Activated CD4-positive, alpha-beta T cell treated with anti-CD3 and anti-CD28 coated beads, Interleukin-2, amount 10 ng/mL, durations not matched to agents 7 days and 5 days (primary cell): ENCODE measurements at places on chromosomes 2 and 18.

- DNase-seq = no peak
Observed at GRCh38 chr2:148640767-148641166, 3.8 kb upstream of the EPC2 start.

DNA sequence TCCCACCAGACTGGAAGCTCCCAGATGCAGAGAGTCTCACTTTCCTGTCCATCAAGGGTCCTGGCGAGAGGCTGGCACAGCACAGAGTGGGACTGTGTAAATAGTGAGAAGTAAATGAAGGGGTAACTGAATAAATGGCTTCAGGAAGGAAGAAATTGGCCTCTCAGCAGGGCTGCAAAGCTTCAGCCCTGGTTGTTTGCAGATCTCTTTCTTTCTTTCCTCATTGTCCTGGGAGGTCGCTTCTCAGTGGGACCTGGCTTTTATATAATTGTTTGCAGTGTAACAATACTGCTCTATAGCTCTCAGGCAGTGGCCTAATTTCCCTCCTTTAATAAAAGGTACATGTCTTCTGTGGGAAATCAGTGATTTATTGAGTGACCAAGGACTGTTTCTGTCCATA lies 74.9 kb upstream of the GPR45 start:
- DNase-seq = no peak

DNA sequence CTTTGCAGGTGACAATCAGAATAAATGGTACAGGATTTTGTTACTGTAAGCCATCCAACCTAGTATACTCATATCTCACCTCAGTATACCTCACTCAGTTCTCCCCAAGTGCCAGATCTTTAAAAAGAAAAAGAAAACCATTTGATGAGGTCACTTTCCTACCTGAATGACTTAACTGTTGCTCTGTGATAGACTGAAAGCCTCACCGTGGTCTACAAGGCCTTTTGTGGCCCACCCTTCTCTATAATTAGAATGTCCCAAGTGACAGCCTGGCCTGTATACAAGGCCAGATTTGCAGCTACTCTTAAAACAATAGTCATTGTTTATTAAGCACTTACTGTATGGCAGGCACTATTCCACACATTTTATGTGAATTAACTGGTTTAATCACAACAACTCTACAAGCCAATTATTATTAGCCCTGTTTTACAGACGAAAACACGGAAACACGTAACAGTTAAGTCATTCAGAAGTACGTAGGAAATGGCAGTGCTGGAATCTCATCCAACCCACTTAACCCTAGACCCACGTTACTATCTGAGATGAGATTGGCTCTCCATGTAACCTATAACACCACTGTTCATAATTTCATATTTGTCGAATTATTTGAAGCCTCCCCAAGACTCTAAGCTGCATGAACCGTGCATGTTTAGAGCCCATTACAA lies 28.3 kb downstream of the PKP4 start:
- no peak for DNase-seq

DNA sequence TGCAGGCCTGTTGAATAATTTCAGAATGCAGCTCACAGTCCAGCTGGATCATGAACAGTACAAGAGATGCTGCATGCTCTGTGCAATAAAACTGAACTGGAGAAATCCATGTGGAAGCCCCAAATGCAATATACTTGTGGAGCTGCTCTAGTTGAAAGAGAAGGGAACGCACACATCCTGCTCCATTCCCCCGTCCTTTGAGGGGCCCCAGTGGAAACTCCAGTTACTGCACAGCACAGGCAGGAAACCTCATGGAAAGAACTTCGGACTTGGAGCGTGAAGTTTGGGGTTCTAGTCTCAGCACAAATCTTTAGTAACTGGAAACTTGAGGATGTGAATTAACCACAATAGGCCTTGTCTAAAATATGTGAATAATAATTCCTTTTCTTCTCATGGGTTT lies 73.2 kb downstream of the PLA2R1 start:
- DNase-seq = no peak

- DNase-seq = no peak
Observed at GRCh38 chr2:217951521-217952247, 51.1 kb downstream of the TNS1 start.

GRCh38 chr2:148582679-148583511 lies 61.7 kb upstream of the EPC2 start:
- DNase-seq = no peak

DNA sequence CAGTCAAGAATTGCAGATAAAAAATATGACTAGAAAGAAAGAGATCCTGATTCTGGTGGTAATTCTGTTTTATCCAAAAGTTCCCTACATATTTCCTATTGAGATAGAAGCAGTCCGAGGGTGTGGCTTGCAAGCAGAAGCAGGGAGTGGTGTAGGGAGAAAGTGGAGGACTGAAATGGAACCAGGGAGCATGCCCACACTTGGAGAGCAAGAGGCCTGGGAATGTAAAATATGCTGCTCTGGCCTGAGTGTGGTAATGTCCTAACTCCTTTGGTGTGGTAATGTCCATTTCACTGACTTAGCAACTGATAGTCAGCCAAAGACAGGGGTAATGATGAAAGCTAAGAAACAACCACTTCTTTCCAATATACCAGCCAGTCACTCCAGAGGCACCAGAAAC lies 30.1 kb upstream of the FMNL2 start:
- DNase-seq = no peak

GRCh38 chr18:26312199-26312598 lies 86.0 kb downstream of the TAF4B start:
- DNase-seq = no peak

DNA sequence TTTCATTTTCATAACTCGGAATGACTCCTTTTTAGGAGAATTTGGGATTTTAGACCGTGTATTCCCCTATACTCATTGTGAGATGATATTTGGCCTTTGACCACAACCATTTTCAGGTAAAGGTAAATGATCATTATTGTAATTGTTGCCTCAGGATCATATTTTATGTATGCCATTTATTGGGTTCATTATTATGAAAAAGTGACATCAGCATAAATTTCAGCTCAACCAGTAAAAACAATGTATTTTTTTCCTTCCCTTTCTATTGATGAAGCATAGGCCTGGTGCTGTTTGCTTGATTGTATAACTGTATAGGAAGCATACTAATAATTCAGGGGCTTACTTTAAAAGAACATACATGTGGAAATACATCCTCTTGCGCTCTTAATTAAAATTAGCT lies 832.9 kb upstream of the FANCL start:
- no peak for DNase-seq

GRCh38 chr2:51795248-51795888 lies 763.4 kb upstream of the NRXN1 start:
- no peak for DNase-seq

GRCh38 chr18:63259567-63260379 lies 59.8 kb downstream of the BCL2 start:
- no peak for DNase-seq

DNA sequence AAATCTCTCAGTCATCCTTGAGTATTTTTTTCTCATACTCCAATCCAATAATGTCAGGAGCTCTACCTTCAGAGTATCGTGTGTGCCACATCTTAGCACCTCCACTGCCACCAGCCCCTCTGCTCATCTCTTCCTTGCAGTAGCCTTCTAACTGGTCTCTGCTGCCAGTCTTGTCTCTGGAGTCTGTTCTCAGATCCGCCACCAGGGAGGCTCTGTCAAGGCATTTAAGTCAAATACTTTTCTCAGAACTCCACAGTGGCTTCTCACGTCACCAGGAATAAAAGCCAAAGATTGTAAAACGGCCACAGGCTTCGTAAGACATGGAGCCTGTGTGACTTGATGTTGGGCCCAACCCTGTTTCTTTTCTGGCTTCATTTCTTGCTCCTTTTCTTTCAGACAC lies 7.1 kb downstream of the UNC50 start:
- DNase-seq = no peak

GRCh38 chr2:176291335-176291734 lies 22.1 kb downstream of the MTX2 start:
- DNase-seq = no peak

GRCh38 chr2:86185517-86186212 lies 9.6 kb downstream of the IMMT start:
- no peak for DNase-seq

DNA sequence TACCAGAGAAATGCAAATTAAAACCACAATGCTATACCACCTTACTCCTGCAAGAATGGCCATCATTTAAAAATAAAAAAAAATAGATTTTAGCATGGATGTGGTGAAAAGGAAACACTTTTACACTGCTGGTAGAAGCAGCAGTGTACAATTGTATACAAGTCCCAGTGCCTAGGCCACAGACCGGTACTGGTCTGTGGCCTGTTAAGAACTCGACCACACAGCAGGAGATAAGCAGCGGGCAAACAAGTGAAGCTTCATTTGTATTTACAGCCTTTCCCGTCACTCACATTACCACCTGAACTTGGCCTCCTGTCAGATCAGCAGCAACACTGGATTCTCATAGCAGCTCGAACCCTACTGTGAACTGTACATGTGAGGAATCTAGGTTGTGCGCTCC lies 60.7 kb upstream of the DSC1 start:
- DNase-seq = no peak

DNA sequence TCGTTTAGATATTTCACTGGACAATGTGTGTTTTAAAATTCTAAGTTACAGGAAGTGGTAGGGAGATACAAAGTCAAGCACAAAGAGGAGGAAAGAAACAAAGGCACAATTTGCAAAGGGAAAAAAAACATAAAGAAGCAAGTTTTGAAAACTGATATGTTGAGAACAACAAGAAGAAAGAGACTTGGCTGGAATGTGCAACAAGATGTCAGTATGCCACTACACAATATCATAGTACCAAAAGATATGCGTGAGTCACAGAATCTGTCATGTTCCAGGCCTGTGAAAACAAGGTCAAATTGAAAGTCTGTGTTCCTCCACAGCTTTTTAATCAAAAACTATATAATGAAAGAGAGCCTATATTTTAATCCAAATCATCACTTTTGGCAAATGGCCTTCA lies 12.0 kb downstream of the EXOC6B start:
- DNase-seq = no peak

GRCh38 chr18:1092228-1092627 lies 187.6 kb downstream of the ADCYAP1 start:
- DNase-seq = no peak

DNA sequence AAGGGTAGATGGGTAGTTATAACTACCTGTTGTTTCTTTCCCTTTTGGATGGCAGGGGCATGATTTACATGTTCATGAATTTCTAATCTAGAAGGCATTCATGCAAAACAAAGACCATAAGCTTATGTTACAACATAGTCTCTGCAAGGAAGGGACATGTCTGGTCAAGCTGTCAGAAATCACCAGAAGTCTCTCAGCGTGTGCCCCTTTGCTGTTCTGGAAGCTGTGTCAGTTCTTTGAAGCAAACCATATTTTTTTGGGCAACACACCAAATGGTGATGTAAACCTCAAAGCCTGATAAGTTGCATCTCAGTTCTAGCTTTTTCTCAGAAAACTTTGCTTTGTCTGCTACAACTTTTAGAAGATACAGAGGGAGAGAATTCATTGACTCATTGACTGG lies 173.5 kb upstream of the CTAGE1 start:
- DNase-seq = no peak

DNA sequence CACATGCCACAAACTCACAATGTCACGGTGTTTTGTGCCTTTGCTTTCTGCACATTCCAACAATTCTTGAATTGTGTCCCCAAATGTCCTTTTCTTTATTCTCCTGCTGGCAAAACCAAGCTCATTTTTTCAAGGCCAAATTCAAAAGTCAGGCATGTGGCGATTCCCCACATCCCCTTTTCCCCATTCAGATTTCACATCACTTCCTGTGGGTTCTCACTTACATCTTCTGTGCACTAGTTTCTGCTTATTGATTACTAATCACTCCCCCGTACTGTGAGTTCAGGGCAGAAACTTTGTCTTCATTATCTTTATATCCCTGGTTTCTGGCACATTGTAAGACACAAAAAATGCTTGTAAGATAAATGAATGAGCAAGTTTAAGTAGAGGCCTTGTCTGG lies 69.2 kb downstream of the AP1S3 start:
- DNase-seq = no peak

DNA sequence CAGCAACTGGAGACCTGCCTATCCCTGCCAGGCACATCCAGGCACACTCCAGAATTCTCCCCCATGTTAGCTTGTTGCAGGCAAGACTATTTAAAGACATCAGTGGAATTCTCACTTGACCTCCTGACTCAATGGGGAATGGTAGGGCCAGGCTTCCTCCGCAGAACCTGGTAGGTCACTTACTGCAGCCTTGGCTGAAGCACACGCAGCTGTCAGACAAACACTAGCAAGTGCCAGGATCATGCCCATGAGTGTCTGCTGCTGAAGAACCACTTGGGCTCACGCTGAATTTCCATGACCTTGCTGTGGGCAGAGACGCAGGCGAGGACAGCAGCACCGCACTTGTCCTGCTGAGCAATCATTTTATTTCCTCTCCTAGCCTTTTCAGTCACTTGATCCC lies 3.2 kb downstream of the LRRC30 start:
- DNase-seq = no peak

DNA sequence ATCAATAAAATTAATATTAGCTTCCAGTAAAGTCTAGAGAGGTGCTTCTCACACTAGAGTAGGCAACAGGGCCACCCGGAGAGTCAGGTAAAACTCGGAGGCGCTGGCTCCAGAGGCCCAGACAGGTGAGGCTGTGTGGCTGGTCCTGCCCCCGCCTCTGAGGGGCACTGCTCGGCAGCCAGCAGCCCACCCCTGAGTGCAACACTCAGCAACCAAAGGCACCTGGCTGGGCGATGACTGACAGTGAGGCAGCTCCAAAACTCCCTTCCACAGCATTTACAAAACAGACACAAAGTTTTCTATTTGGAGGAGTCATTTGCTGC lies 138.8 kb upstream of the ID2 start:
- no peak for DNase-seq

DNA sequence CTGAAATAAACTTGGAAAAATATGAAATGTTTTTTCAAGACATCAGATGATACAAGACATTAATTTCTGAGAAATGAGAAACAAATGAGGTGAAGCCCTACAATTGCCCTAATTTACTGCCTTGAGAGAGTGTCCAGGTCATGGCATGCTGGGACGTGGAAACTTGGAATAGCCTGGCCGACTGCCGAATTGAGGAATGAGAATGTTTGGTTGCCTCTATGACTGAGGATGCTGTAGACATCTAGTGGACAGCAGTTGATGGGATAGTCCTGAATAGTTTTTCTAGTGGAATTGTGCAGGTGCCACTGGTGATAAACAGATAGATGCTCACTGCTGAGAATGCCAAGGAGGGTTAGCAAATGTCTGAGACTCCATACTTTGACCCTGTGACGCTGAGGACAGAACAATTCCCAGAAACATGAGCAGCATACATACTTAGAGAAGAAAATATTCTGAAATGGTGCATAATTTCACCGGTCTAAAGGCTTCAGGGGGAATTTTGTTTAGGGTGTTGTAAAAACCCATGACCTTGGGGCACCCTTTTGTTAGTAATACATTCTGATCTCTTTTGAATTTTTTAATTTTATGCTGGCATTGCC lies 56.5 kb upstream of the CWC22 start:
- DNase-seq = no peak

- no peak for DNase-seq
Observed at GRCh38 chr18:35633761-35634160, 52.2 kb downstream of the GALNT1 start.

GRCh38 chr18:72530622-72531021 lies 13.5 kb downstream of the CBLN2 start:
- no peak for DNase-seq

- DNase-seq = peak; percentile 69
Observed at GRCh38 chr18:48676756-48677368, 138.0 kb downstream of the CTIF start.
